Activated T-cell treated with anti-CD3 and anti-CD28 coated beads, Interleukin-2, amount 50 U/mL, for 72 hours (primary cell): ENCODE measurements at places on chromosomes 2 and 18. TPM values are rescaled to one million over a fixed set of nuclear protein-coding genes. Genes with fewer than 3 reads are reported as not detected.

ARHGAP15 gene
- 111 TPM for total RNA-seq

DOK6 gene
- not detected for total RNA-seq

KCNIP3 gene
- total RNA-seq = not detected

CYP26B1 gene
- total RNA-seq = not detected

IL1R2 gene
- 8.2 TPM for total RNA-seq

NR4A2 gene
- total RNA-seq = 36.1 TPM

COL4A4 gene
- 0.02 TPM for total RNA-seq

POTEC gene
- not detected for total RNA-seq

LYPD1 gene
- total RNA-seq = not detected

POTEJ gene
- total RNA-seq = not detected

MC2R gene
- total RNA-seq = not detected

SPP2 gene
- not detected for total RNA-seq

DNA sequence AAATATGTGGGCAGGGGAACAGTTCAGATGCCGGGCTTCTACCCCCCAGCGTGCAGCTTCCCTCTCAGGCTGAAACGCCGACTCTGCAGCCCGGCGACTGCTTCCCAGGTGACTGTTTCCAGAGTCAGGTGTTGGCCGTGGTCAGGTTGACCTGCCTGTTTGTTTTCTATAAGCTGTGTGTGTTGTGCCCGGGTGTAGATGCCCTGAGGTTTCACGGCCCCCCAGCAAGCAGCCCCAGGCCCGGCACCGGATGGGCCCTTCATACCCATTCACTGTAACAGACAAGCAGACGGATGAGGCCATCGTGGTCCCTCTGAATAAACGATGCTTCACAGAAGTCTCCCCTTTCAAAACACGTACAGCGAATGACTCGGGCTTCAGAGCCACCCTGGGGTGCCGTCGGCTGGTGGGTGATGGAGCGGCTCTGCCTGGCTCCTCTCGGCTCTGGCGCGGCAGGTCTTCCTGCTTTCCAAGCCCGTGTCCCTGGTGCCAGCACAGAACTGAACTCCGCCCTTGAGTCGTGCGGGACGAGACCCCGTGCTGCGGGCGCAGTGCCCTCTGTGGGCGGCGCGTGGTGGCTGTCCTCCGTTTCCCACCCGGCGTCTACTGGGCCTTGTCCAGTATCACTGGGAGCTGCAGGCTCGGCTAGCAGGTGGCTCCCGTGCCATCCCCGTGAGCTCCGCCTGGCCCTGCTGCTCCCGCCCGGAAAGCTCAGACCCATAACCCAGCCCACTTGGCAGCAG is 15.0 kb upstream of the KCNG2 start:
- no peaks in the 10 kb centered on the region for H3K4me1 ChIP-seq
- H3K36me3 ChIP-seq = no peaks in the 10 kb centered on the region
- H3K4me3 ChIP-seq = no peak overlapping the region
- peaks cover 24% of the 10 kb centered on the region for H3K27me3 ChIP-seq
- DNase-seq = no peak

GRCh38 chr2:232574674-232575403 is 24.4 kb downstream of the EIF4E2 start:
- H3K27me3 ChIP-seq = no peaks in the 10 kb centered on the region
- no peak overlapping the region for H3K27ac ChIP-seq
- DNase-seq = no peak

GRCh38 chr2:27264253-27264752 is 1.5 kb upstream of the SLC30A3 start:
- peak overlapping the region; percentile 84 for H3K4me3 ChIP-seq
- H3K27me3 ChIP-seq = peaks cover 25% of the 10 kb centered on the region
- H3K36me3 ChIP-seq = peaks cover 5% of the 10 kb centered on the region
- DNase-seq = peak; percentile 39
- peaks cover 25% of the 10 kb centered on the region for H3K4me1 ChIP-seq

GRCh38 chr2:61238219-61239012 is 76.4 kb downstream of the C2orf74 start:
- peak overlapping the region; percentile 96 for H3K27ac ChIP-seq
- no peak for DNase-seq
- no peaks in the 10 kb centered on the region for H3K27me3 ChIP-seq
- peaks cover 15% of the 10 kb centered on the region for H3K36me3 ChIP-seq

DNA sequence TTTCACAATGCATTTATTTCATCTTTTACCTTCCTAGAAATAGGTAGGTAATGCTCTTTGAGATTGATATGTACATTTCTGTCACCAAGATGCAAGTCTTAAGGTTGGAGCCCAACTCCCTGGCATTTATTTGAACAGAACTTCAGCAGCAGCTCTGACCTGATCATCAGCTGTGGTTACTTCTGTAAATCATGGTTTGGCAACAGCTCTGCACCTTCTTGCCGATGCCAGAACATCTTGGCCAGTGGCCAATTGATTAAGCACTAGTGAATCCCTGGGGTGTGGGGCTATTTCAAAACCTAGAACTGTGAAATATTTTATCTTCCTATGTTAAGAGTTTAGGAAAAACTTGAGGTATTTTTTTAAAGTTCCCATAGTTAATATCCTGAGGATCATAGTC is 124.8 kb upstream of the NYAP2 start:
- no peak overlapping the region for H3K27ac ChIP-seq
- H3K4me1 ChIP-seq = peaks cover 8% of the 10 kb centered on the region
- DNase-seq = no peak
- H3K27me3 ChIP-seq = no peaks in the 10 kb centered on the region
- H3K4me3 ChIP-seq = no peak overlapping the region

- DNase-seq = no peak
- H3K36me3 ChIP-seq = no peaks in the 10 kb centered on the region
- no peak overlapping the region for H3K27ac ChIP-seq
These were observed 1245.1 kb upstream of the LRRTM1 start for GRCh38 chr2:81549646-81550045.

GRCh38 chr18:29309366-29309765 is 1132.4 kb upstream of the CDH2 start:
- no peaks in the 10 kb centered on the region for H3K4me1 ChIP-seq
- H3K4me3 ChIP-seq = no peak overlapping the region
- DNase-seq = no peak
- H3K27me3 ChIP-seq = no peaks in the 10 kb centered on the region
- H3K27ac ChIP-seq = no peak overlapping the region
- no peaks in the 10 kb centered on the region for H3K36me3 ChIP-seq

DNA sequence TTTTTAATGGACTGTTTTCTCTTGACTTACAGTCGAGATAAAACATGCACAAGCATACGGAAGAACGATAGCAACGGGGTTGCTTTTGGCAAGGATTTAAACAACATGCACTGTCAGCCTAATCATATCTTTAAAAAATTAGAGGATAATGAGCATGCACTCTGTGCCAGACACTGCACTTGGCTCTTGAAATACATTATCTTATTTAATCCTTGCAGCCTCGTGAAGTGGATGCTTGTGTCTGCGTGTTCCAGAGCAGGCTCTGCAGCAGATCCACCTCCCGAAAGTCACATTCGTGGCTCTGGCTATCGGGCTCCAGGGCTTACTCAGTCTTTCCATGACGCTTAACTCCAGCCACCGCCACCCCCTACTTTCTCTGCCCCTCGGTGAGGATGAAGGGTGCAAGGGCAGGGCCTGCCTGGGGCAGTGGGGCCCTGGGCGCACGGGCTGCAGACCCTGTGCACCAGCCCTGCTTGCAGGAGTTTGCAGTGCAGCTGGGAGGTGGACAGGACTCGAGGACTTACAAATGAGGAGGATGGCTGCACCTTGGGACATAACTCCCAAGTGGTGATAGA is 61.7 kb downstream of the ACKR3 start:
- H3K27me3 ChIP-seq = peaks cover 5% of the 10 kb centered on the region
- H3K36me3 ChIP-seq = no peaks in the 10 kb centered on the region
- H3K27ac ChIP-seq = no peak overlapping the region
- H3K4me3 ChIP-seq = no peak overlapping the region
- DNase-seq = no peak

DNA sequence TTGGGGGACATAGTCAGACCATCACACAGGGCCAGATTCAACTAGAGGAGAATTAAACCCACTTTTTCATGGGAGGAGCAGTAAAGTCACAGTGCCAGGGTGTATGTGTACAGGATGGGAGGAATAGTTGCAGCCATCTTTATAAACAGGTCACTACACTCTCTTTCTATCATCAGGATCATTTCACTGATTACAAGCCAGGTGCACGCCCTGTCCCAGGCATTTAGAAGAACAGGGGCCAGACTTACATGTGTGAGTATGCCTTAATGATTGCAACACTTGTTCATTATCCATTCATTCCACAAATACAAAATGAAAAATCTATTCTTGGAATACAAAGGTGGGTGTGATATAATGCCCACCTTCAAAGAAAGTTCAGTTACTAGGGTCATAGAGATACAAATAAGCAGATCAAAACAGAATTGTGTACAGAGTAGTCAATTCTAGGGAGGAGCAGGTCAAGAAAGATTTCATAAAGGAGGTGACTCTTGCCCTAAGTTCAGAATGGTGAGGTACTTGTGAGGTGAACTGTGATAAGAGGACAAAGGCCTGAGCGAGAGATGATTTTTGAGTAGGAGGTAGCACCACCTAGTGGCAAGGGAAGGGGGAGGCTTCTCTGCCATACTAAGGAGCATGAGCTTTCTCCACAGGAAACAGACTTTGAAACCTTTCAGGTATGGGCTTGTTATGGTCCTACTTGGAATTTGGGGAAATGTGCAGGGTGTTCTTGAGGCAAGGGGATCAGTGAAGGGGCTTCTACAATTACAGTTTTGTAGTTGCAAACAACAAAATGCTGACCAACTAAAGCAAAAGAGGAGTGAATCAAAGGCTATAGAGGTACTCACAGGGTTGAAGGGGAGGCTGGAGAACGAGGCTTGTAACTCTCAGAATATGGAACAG is 156.3 kb downstream of the SUCLG1 start:
- H3K36me3 ChIP-seq = no peaks in the 10 kb centered on the region
- no peak overlapping the region for H3K4me3 ChIP-seq
- H3K27ac ChIP-seq = no peak overlapping the region
- peaks cover 5% of the 10 kb centered on the region for H3K27me3 ChIP-seq
- DNase-seq = peak; percentile 56

DNA sequence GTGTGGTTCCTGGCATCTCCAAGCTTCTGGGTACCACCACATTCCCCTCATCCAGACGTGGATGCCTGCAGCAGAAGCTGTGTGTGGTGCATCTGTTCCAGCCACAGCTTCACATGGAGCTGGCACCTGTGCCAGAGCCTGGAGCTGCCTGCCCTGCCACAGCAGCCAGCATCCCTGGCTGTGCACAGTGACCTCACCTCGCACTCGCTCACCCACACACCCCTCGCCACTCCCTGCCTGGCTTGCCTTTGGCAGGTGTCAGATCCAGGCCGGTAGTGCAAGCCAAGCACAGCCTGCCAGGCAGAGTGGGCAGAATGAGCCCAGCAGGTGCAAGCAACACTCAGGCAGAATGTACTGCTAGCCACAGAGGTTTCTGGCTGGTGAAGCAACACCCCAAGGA is 59.9 kb upstream of the DYNC1I2 start:
- H3K36me3 ChIP-seq = peaks cover 6% of the 10 kb centered on the region
- H3K4me3 ChIP-seq = no peak overlapping the region
- DNase-seq = no peak
- H3K27ac ChIP-seq = no peak overlapping the region
- no peaks in the 10 kb centered on the region for H3K27me3 ChIP-seq

DNA sequence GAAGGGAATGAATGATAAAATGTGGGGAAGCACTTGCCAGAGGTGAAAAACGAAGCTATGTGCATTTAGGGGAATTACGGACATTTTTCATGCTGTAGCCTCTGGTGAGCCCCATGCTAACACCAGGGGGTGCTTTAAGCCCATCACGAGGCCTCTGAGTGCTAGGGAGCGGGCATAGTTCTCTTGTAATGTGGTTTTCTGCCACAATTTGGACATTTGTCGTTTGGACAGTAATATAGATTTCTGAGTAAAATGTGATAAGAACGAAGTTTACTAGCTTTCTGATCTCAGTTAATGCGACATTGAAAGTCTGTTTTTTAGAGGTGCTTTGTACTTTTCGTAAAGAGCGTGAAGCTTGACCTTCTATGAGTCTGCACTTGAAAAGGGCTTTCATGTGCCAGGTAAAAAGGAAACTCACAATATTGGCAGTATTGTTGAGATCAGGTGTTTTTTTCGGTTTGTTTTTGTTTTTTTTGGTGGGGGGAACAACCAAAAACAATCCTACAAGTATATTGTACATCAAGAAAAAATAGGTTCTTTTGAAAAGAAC is 50.6 kb downstream of the TRAF3IP1 start:
- H3K27ac ChIP-seq = peak overlapping the region; percentile 5
- no peaks in the 10 kb centered on the region for H3K27me3 ChIP-seq
- no peaks in the 10 kb centered on the region for H3K36me3 ChIP-seq
- no peaks in the 10 kb centered on the region for H3K4me1 ChIP-seq
- DNase-seq = peak; percentile 59

- no peak overlapping the region for H3K4me3 ChIP-seq
- DNase-seq = no peak
- peaks cover 89% of the 10 kb centered on the region for H3K27me3 ChIP-seq
- H3K27ac ChIP-seq = no peak overlapping the region
- H3K4me1 ChIP-seq = peaks cover 50% of the 10 kb centered on the region
These were observed 5.8 kb downstream of the DLX1 start for GRCh38 chr2:172091000-172091641.

- no peak overlapping the region for H3K4me3 ChIP-seq
- peaks cover 65% of the 10 kb centered on the region for H3K4me1 ChIP-seq
- no peaks in the 10 kb centered on the region for H3K27me3 ChIP-seq
- no peak overlapping the region for H3K27ac ChIP-seq
- peak; percentile 65 for DNase-seq
- H3K36me3 ChIP-seq = peaks cover 11% of the 10 kb centered on the region
These were observed 4.4 kb downstream of the NFATC1 start for GRCh38 chr18:79400091-79400590.

DNA sequence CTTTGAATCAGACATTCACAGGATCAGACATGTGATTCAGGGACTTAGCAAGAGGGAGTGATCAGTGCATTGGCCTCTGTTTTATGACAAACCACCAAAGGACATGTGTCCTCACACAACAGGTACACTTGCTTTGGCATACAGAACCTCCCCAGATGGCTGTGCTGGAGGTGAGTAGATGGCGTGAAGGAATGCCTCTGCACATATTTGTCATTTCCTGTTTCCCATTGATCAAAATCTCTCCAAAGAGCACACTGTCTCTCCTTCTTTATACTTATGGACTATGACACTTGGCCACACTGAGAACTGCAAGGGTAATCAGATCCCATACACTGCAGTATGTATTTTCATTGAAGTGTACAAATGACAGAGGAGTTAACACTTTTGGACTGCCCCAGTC is 927.6 kb downstream of the TSN start:
- DNase-seq = no peak
- H3K27ac ChIP-seq = no peak overlapping the region
- no peaks in the 10 kb centered on the region for H3K4me1 ChIP-seq
- H3K27me3 ChIP-seq = no peaks in the 10 kb centered on the region

GRCh38 chr2:235358981-235359471 is 134.8 kb upstream of the AGAP1 start:
- no peak overlapping the region for H3K27ac ChIP-seq
- DNase-seq = no peak
- no peaks in the 10 kb centered on the region for H3K27me3 ChIP-seq
- no peaks in the 10 kb centered on the region for H3K4me1 ChIP-seq

GRCh38 chr18:74377776-74378175 is 62.1 kb downstream of the C18orf63 start:
- H3K4me3 ChIP-seq = peak overlapping the region; percentile 65
- peaks cover 52% of the 10 kb centered on the region for H3K4me1 ChIP-seq
- H3K36me3 ChIP-seq = peaks cover 4% of the 10 kb centered on the region

- H3K4me3 ChIP-seq = no peak overlapping the region
- DNase-seq = no peak
- no peaks in the 10 kb centered on the region for H3K36me3 ChIP-seq
- no peaks in the 10 kb centered on the region for H3K27me3 ChIP-seq
- peaks cover 19% of the 10 kb centered on the region for H3K4me1 ChIP-seq
These were observed 5.4 kb upstream of the HK2 start for GRCh38 chr2:74828543-74828942.
